AML-193 (cell line): ENCODE measurements at places on chromosomes 1 and 21.

DNA sequence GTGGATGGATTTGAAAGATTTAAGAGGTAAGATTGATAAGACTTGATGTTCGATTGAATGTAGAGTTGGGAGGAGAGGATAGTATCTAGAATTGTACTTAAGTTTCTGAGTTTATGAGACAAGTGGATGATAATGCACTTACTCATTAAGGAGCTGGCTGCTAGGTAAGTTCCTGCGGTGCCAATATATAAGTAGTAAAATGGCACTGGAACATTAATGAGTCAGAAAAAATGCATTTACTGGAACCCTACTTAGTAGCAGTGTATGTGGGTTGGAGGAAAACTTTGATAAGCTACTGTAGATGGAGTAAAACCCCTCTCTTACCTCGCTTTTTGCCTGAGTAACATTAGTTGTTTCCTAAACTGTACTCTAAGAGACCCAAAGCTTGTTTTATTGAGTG lies 68.2 kb downstream of the ZFYVE9 start:
- no peak for DNase-seq

DNA sequence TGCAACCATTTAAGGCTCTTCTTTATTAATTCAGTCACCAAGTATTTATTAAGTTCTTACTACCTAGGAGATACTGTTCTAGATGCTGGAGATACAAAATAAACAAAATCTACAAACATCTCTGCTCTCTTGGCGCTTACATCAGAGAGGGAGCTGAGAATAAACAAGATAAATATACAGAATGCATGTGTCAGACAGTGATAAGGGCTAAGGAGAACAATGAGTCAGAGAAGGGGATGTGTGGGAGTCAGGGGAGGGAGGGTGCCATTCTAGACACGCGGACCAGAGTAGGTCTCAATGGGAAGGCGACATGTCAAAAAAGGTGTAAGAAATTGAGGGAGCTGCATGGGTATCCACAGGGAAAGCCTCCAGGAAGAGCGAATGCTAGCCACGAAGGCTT lies 393.2 kb downstream of the RWDD3 start:
- DNase-seq: no peak

- no peak for DNase-seq
These were observed 22.6 kb upstream of the A3GALT2 start for GRCh38 chr1:33343539-33343938.

DNA sequence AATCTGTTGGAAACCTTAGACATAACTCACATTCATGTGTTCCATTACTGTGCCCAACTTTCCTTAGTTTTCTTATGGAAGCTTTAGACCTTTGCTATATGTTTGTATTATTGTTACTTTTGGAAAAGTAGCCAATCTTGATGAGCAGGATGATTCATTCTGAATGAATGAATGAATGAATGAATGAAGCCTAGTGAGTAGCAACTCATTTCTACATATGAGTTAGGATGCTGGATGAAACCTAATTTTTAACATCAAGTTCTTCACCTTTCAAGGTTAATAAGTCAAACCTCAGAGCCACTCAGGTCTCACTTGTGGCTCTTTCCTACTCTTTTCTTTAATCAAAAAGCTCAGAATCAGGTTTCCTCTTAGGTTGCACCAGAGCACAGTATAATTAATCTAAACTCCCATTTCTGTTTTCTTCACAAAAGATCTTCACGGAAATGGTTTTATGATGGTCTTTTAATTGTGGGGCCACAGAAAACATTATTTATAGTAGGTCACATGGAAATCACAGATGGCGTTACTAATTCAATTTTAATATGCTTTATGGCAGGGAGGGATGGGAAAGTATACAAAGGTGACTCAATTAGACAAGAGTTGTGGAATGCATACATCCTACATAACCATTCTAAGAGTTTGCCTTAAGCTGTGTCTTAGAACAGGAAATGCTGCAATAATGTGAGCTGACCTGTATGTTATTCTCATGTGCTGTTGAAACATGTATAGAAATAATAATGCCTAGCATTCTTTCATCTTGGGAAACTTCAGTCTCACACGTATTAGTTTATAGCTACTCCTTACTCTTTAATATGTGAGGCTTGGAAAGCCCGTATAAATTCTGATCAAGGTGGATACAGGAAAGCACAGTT lies 4.5 kb upstream of the DDX59 start:
- DNase-seq: peak; percentile 50

GRCh38 chr1:33502726-33503125 lies 30.3 kb downstream of the ZSCAN20 start:
- no peak for DNase-seq

- DNase-seq: no peak
These were observed 72.9 kb upstream of the CDC42BPA start for GRCh38 chr1:227391211-227391610.

DNA sequence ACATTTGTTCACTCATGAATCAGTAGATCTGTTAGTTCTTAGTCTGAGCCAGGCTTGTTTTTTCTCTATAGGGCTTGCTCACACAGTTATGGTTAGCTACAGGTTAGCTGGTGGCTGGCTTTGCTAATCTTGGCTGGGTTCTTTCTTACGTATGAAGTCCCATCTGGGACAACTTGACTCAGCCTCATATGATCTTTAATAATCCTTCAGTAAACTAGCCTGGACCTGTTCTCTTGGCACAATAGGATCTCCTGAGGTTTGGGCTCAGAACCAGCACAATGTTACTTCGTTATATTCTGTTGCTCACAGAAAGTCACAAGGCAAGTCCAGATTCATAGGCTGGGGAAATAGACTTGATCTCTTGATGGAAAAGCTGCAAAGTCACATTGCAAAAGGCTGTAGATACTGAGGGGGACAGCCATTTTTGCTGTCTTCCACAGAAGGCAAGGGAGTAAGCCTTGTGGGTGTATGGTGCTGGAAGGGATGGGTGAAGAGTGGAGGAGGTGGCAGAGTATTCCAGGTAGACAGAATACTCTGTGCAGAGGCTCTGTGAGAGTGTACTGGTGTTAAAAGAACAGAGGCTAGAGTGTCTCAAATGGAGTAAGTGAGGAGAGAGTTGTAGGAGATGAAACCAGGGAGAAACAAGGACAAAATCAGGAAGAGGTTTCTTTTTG lies 24.4 kb downstream of the EFCAB7 start:
- DNase-seq: no peak
